ENCODE measurements at places on chromosomes 2 and 18. TPM values are rescaled to one million over a fixed set of nuclear protein-coding genes. Genes with fewer than 3 reads are reported as not detected.

GRCh38 chr2:134208825-134209224 is 45.0 kb upstream of the MGAT5 start:
- no peak overlapping the region for H3K27ac ChIP-seq
- H3K4me1 ChIP-seq, result peaks cover 21% of the 10 kb centered on the region
- no peaks in the 10 kb centered on the region for H3K36me3 ChIP-seq
- no peaks in the 10 kb centered on the region for H3K27me3 ChIP-seq
- DNase-seq, result no peak
- H3K4me3 ChIP-seq, result no peak overlapping the region

DNA sequence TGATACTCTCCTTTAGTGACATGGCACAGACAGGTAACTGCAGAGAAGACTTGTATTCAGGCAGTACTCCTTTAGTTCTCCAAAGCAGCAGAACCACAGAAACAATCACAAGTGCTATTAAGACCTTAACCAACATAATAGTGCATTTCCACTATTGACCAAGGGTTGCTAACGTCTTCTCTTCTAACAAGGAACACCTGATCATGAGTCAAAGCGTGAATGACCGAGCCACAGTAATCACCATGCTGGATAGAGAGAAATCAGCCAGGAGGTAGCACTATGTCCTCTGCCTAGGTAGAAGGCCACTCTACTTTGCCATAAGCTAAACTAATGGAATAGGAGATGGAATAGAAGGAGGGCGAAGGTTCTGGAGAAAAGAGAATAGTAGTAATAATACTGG is 161.0 kb downstream of the ANKRD44 start:
- DNase-seq, result no peak
- H3K4me1 ChIP-seq, result peaks cover 62% of the 10 kb centered on the region
- H3K27ac ChIP-seq, result peak overlapping the region; percentile 41
- no peaks in the 10 kb centered on the region for H3K27me3 ChIP-seq
- no peak overlapping the region for H3K4me3 ChIP-seq

CYP26B1 gene
- total RNA-seq, result not detected

GRCh38 chr2:198325359-198325758 is 521.0 kb downstream of the PLCL1 start:
- H3K27ac ChIP-seq, result no peak overlapping the region
- peaks cover 14% of the 10 kb centered on the region for H3K4me1 ChIP-seq
- H3K36me3 ChIP-seq, result no peaks in the 10 kb centered on the region
- H3K27me3 ChIP-seq, result no peaks in the 10 kb centered on the region
- no peak for DNase-seq

TEX44 gene
- not detected for total RNA-seq

CCBE1 gene
- total RNA-seq, result not detected

- no peaks in the 10 kb centered on the region for H3K36me3 ChIP-seq
- H3K4me3 ChIP-seq, result no peak overlapping the region
- no peaks in the 10 kb centered on the region for H3K4me1 ChIP-seq
- H3K27ac ChIP-seq, result no peak overlapping the region
- DNase-seq, result no peak
These were observed 143.6 kb upstream of the PXDN start for GRCh38 chr2:1887915-1888314.

WDR7 gene
- total RNA-seq, result 50.1 TPM

ZNF638 gene
- total RNA-seq, result 121 TPM

PDCD1 gene
- total RNA-seq, result not detected

- H3K27ac ChIP-seq, result no peak overlapping the region
- no peak overlapping the region for H3K4me3 ChIP-seq
- no peaks in the 10 kb centered on the region for H3K4me1 ChIP-seq
- no peaks in the 10 kb centered on the region for H3K36me3 ChIP-seq
- H3K27me3 ChIP-seq, result no peaks in the 10 kb centered on the region
These were observed 184.7 kb upstream of the DLGAP1 start for GRCh38 chr18:4639628-4640310.

DNA sequence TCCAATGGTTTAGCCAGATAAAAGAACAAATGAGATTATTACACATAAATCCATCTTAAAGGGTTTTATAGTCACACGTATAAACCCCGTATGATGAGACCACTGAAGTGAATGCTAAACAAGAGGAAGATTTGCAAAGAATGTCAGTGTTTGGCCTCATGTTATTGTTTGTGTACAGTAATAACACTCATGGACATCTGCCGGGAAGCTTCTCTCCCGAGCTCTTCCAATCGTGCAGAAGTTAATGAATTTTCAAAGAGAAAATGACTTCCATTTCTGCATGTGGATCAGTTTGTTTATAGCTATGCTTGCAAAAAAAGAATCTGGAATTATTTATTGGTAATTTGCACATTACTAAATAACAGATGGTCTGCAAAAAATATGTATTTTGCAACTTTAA is 88.5 kb upstream of the APCDD1 start:
- DNase-seq, result no peak
- no peaks in the 10 kb centered on the region for H3K36me3 ChIP-seq
- no peaks in the 10 kb centered on the region for H3K27me3 ChIP-seq
- no peaks in the 10 kb centered on the region for H3K4me1 ChIP-seq
- no peak overlapping the region for H3K4me3 ChIP-seq

DNA sequence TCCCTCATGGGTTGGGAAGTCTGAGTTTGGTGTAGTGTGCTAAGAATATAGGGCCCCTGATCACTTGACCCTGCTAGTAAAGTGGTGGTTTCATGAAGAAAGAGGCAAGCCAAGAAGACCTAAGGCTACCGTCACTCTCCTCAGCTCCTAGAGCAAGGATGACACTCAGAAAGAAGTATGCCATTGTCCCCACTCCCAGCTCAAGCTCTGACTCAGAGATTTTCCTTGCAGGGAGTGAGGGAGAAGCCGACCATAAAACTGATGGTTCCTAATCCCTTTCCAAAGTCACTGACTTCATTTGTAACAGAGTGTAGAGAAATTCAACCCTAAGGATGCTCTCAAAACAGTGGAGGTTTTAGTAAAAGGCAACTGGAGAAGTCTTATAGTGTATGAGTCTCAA is 80.9 kb downstream of the ICA1L start:
- no peak overlapping the region for H3K27ac ChIP-seq
- no peak for DNase-seq
- no peaks in the 10 kb centered on the region for H3K27me3 ChIP-seq
- no peak overlapping the region for H3K4me3 ChIP-seq
- no peaks in the 10 kb centered on the region for H3K4me1 ChIP-seq

CDCA7 gene
- total RNA-seq, result 2.3 TPM

GRCh38 chr2:158762336-158762735 is 32.8 kb upstream of the DAPL1 start:
- no peaks in the 10 kb centered on the region for H3K4me1 ChIP-seq
- no peak overlapping the region for H3K4me3 ChIP-seq
- H3K27ac ChIP-seq, result no peak overlapping the region
- no peaks in the 10 kb centered on the region for H3K27me3 ChIP-seq

- H3K27me3 ChIP-seq, result no peaks in the 10 kb centered on the region
- H3K36me3 ChIP-seq, result no peaks in the 10 kb centered on the region
- H3K27ac ChIP-seq, result no peak overlapping the region
- no peak overlapping the region for H3K4me3 ChIP-seq
- H3K4me1 ChIP-seq, result no peaks in the 10 kb centered on the region
These were observed 115.6 kb downstream of the PPP1R1C start for GRCh38 chr2:182101263-182101662.

ADD2 gene
- total RNA-seq, result 9.7 TPM

GRCh38 chr18:75679331-75679730 is 251.8 kb upstream of the SMIM21 start:
- no peaks in the 10 kb centered on the region for H3K27me3 ChIP-seq
- DNase-seq, result no peak
- no peaks in the 10 kb centered on the region for H3K4me1 ChIP-seq
- H3K4me3 ChIP-seq, result no peak overlapping the region

CABLES1 gene
- 0.19 TPM for total RNA-seq

GRCh38 chr2:33518929-33519328 is 42.5 kb downstream of the RASGRP3 start:
- no peak for DNase-seq
- no peaks in the 10 kb centered on the region for H3K4me1 ChIP-seq
- no peak overlapping the region for H3K4me3 ChIP-seq
- no peak overlapping the region for H3K27ac ChIP-seq

DNA sequence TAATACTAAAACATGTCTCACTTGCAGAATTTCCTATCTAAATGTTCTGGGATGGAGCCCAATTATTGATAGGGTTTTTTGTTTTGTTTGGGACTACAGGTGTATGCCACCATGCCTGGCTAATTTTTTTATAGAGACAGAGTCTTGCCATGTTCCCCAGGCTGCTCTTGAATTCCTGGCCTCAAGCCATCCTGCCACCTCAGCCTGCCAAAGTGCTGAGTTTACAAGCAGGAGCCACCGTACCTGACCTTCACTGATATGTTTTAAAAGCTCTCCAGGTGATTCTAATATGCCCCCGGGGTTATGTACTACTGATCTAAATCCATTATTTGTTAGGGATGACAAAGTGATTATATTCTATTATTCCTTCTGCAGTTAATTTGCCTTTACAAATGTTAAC is 2.2 kb downstream of the ELAC1 start:
- peaks cover 8% of the 10 kb centered on the region for H3K4me1 ChIP-seq
- H3K27me3 ChIP-seq, result no peaks in the 10 kb centered on the region
- H3K36me3 ChIP-seq, result no peaks in the 10 kb centered on the region
- H3K27ac ChIP-seq, result no peak overlapping the region
- H3K4me3 ChIP-seq, result no peak overlapping the region

SCG2 gene
- total RNA-seq, result not detected

GRCh38 chr2:160993654-160994061 is 166.6 kb upstream of the TANK start:
- no peaks in the 10 kb centered on the region for H3K36me3 ChIP-seq
- H3K4me3 ChIP-seq, result no peak overlapping the region
- no peaks in the 10 kb centered on the region for H3K4me1 ChIP-seq
- DNase-seq, result no peak

DNA sequence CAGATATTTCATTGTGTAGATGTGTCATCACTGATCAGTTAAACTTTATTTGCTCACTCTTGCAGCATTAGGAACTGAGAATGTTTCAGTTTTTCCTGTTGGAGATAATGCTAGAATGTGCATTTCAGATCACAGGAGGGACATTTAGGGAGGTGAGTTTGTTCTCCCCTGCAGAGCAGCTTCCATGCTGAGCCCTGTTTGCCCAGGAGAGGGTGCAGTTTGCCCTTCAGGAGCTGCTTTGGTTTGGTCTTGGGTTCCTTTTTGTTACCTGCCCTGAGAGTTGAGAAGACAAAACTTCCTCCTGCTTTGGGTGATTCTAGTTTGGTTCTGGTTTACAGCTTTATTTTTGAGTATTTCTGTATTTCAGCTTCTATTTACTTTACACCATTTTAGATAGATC is 49.9 kb downstream of the DGKD start:
- H3K27ac ChIP-seq, result peak overlapping the region; percentile 27
- H3K4me1 ChIP-seq, result peaks cover 61% of the 10 kb centered on the region
- no peak overlapping the region for H3K4me3 ChIP-seq
- peak; percentile 72 for DNase-seq

- DNase-seq, result no peak
- H3K27me3 ChIP-seq, result no peaks in the 10 kb centered on the region
- H3K4me3 ChIP-seq, result no peak overlapping the region
- H3K36me3 ChIP-seq, result peaks cover 9% of the 10 kb centered on the region
- H3K27ac ChIP-seq, result no peak overlapping the region
- H3K4me1 ChIP-seq, result peaks cover 11% of the 10 kb centered on the region
These were observed 8.5 kb downstream of the SEC11C start for GRCh38 chr18:59148192-59148591.

- no peaks in the 10 kb centered on the region for H3K4me1 ChIP-seq
- no peak overlapping the region for H3K27ac ChIP-seq
- H3K4me3 ChIP-seq, result no peak overlapping the region
- no peaks in the 10 kb centered on the region for H3K27me3 ChIP-seq
- H3K36me3 ChIP-seq, result no peaks in the 10 kb centered on the region
- DNase-seq, result no peak
These were observed 74.1 kb downstream of the RND3 start for GRCh38 chr2:150413366-150413765.

DNA sequence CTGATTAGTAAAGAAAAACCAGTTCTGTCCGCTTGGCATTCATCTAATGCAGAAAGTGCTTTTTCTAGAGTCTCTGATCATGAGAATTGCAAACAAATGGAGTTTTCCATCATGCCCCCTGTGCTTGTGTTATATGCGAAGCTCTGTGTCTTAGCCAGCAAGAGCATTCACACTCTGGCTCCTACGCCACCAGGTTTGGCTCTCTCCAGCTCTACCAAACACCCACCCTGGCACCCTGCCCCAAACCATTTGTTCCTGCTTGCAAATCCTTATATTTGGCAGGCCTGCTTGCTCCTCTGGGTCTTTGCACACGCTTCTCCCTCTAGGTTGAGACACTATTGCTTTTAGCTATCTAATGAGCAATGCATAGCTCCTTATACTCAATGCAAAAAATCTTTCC is 204.1 kb upstream of the CYRIA start:
- H3K27me3 ChIP-seq, result no peaks in the 10 kb centered on the region
- H3K27ac ChIP-seq, result no peak overlapping the region
- H3K36me3 ChIP-seq, result no peaks in the 10 kb centered on the region

SLC4A5 gene
- 18.5 TPM for total RNA-seq

GRCh38 chr2:24724111-24724775 is 68.9 kb downstream of the PTRHD1 start:
- H3K27ac ChIP-seq, result no peak overlapping the region
- H3K36me3 ChIP-seq, result no peaks in the 10 kb centered on the region
- no peaks in the 10 kb centered on the region for H3K4me1 ChIP-seq
- H3K27me3 ChIP-seq, result no peaks in the 10 kb centered on the region
- no peak for DNase-seq
- H3K4me3 ChIP-seq, result no peak overlapping the region

ACOXL gene
- total RNA-seq, result not detected

DNA sequence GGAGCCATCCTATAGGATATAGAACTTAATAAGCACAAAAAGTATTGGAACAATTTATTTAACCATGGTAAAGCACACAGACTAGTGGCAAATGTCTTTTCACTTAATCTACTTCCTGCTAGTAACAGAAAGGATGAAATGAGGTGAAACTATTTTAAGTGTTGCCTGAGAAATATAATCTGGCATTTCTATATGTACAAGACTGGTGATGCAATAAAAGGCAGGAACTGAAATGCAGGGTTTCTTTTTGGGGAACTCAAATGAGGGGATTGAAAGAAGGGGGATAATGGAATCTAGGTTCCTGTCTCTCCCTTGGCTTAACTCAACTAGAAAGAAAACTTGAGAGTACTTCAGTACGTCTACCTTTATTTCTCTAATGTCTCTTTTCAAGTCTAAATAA is 122.3 kb downstream of the MEMO1 start:
- H3K4me1 ChIP-seq, result no peaks in the 10 kb centered on the region
- H3K27me3 ChIP-seq, result no peaks in the 10 kb centered on the region
- H3K4me3 ChIP-seq, result no peak overlapping the region
- DNase-seq, result no peak
- peaks cover 5% of the 10 kb centered on the region for H3K36me3 ChIP-seq

- no peak overlapping the region for H3K4me3 ChIP-seq
- DNase-seq, result no peak
- no peak overlapping the region for H3K27ac ChIP-seq
These were observed 189.2 kb upstream of the DSEL start for GRCh38 chr18:67705748-67706147.

GRCh38 chr18:59035591-59035990 is 104.1 kb upstream of the SEC11C start:
- no peaks in the 10 kb centered on the region for H3K27me3 ChIP-seq
- H3K4me3 ChIP-seq, result no peak overlapping the region
- no peaks in the 10 kb centered on the region for H3K36me3 ChIP-seq

SP140 gene
- total RNA-seq, result 107 TPM

PLB1 gene
- total RNA-seq, result 1.1 TPM
